ENCODE measurements at places on chromosomes 12 and 14.
A peak's percentile ranks its signal among the peaks of the same experiment; 100 is the strongest.

GRCh38 chr12:131445184-131445774 lies 265.6 kb upstream of the SFSWAP start:
- DNase-seq, result no peak

GRCh38 chr12:128513331-128513730 lies 246.4 kb downstream of the TMEM132C start:
- DNase-seq, result no peak

GRCh38 chr12:1930803-1931597 lies 12.5 kb upstream of the CACNA2D4 start:
- no peak for DNase-seq

GRCh38 chr12:124630791-124631313 lies 63.4 kb upstream of the NCOR2 start:
- no peak for DNase-seq

DNA sequence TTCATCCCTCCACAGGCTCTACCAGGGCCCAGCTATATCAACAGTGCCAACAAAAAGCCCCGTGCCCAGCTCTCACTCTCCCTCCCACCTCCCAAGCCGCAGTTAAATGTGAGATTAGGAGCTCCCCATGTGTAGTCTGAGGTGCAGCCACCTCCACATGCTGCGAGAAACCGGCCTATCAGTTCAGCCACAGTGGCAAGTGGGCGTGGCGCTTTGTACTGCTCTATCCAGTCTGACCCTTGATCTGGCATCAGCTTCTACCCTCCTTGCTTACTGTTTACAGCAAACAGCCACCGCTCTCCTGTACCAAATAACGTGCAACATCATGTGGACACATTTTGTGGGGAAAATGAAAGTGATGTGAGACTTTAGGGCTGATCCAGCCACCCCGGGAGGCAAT lies 1.7 kb downstream of the PLEK2 start:
- no peak for DNase-seq

DNA sequence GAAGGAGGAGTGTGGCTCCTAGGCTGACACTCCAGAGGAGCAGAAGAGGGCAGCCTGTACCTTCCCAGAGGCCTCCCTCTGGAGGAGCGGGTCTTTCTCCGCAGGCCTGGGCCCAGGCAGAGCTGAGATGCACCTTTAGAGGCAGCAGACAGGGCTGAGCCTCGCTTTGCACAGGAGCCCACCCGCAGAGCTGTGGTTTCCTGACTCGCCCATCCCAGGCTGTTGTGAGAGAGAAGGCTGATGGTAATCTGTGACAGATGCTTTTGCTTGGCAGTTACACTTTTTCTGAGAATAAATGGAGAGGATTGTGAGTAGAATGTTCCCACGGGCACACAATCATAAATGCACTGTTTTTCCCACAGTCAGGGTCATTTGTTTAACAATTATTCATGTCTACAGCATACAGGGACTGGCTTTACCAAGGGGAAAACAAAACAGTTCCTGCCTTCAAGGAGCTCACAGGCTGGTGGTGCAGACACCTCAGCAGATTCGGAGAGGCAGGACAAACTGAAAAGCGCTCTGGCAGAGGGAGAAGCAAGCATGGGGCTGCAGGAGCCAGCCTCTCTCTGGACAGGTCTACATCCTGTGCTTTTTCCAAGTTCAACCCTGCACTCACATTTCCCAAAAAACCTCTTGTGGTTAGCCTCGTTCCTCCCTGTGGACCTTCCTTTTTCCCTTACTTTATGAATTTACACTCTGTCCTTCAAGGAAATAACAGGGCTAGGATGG lies 13.9 kb downstream of the EVL start:
- no peak for DNase-seq

DNA sequence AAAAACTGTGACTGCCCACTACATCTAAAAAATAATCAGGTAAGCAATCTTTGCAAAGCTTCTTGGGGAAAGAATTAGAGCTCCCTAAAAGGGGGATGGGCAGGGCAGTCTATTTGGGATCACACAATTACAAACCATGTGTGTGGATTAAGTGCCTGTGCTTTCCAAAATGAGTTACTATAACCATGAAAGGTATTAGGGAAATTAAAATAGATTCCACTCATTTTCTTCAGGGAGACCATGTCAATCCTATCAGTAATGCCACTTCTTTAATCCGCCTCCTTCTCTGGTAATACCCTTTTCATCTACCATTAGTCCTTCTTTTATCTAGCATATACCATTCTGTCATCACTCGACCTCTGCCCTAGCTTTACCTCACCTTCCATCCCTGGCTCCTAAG lies 53.7 kb downstream of the PAWR start:
- no peak for DNase-seq

GRCh38 chr12:92992041-92992440 lies 62.9 kb upstream of the EEA1 start:
- DNase-seq, result no peak

GRCh38 chr12:28987538-28988324 lies 161.3 kb upstream of the FAR2 start:
- no peak for DNase-seq

DNA sequence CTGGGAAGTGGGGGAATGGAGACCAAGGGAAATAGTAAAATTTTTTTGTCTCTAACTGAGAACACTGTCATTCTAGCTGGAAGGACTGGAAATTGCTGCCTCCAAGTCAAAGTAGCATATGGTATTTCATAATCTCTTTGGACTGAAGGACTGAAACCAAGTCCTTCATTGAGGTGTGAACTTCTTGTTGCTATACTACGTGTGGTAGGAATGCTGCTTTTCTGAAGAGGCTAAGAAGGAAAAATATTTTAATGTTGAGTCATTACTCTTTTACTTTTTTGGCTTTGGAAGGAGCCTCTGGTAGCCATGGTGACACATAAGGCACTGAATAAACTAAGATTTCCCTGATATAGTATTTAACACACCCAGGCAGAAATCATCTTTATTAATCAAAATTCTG lies 465.4 kb downstream of the NPAS3 start:
- no peak for DNase-seq

GRCh38 chr12:124028555-124028925 lies 55.5 kb downstream of the ZNF664 start:
- DNase-seq, result no peak

DNA sequence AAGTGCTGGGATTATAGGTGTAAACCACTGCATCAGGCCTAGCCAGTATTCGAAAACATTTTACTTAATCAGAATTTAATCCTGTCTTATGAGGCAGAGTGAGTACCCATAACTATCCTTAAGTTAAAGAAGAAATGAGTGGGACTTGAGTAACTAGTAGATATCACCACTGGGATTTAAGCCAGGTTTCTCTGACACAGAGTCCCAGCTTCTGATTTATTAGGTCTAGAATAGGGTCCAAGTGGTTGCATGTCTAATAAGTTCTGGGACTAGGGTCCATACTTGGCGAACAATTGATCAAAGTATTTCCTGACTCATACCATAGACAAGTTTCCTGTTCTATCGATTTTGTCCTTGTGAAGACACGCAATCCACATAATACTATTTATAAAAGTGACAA lies 18.9 kb downstream of the PTPRB start:
- DNase-seq, result no peak

- no peak for DNase-seq
Observed at GRCh38 chr12:95207407-95207806, 9.9 kb downstream of the FGD6 start.

- DNase-seq, result no peak
Observed at GRCh38 chr12:120488057-120488640, 7.8 kb upstream of the DYNLL1 start.

DNA sequence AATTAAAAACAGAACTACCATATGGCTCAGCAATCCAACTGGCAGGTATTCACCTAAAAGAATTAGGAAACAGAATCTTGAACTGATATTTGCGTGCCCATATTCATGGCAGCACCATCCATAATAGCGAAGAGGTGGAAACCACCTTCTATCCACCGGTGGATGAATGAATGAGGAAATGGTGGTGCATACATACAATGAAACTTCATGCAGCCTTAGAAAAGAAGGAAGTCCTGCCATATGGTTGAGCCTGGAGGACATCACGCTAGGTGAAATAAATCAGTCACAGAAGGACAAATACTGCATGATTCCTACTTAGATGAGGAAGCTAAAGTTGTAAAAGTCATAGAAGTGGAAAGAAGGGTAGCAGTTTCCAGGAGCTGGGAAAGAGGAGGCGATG lies 6.6 kb downstream of the TCL1A start:
- DNase-seq, result no peak

DNA sequence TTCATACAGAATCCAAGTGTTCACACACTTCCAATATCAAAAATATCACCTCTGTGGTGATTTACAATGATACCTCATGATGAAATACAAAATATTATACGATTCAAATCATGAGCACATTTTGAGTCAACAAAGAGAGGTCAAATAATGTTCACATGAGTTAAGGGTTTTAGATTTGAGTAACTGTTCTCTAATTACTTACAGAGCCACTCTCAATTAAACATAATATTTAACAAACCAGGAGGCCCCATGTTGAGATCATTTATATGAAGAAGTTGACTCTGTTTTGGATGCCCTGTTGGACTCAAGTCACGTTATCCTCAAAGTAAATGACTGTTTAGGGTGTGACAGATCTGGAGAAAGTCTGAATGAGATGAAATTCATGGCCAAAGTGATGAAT lies 53.5 kb downstream of the NUAK1 start:
- no peak for DNase-seq

GRCh38 chr14:21860172-21860571 lies 186.6 kb upstream of the OR4E1 start:
- no peak for DNase-seq

DNA sequence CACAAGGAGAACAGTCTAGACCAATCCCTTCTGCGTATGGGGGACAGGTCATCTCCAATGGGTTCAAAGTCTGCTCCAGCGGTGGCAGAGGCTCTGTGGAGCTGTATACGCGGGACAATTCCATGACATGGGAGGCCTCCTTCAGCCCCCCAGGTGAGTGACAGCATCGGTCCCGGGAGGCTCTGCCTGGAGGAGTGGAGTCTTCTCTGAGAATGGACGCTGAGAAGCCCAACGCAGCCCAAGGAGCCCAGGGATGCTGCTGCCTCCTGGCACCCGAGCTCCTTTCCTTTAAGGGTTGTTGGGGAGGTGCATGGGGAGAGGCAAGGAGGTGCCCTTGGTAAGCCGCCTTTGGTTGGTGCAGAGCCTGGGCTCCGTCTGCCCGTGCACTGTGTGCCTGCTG lies 28.2 kb downstream of the ADGRD1 start:
- no peak for DNase-seq

GRCh38 chr14:102927878-102928411 lies 5.5 kb downstream of the AMN start:
- no peak for DNase-seq

GRCh38 chr12:120678572-120678971 lies 8.4 kb upstream of the MLEC start:
- no peak for DNase-seq

- no peak for DNase-seq
Observed at GRCh38 chr12:62976110-62976662, 41.2 kb upstream of the PPM1H start.

GRCh38 chr12:95495433-95495832 lies 21.5 kb downstream of the METAP2 start:
- no peak for DNase-seq

- DNase-seq, result no peak
Observed at GRCh38 chr14:61549425-61549824, 145.9 kb upstream of the HIF1A start.

GRCh38 chr14:65850429-65851135 lies 438.1 kb downstream of the FUT8 start:
- DNase-seq, result peak; percentile 67

DNA sequence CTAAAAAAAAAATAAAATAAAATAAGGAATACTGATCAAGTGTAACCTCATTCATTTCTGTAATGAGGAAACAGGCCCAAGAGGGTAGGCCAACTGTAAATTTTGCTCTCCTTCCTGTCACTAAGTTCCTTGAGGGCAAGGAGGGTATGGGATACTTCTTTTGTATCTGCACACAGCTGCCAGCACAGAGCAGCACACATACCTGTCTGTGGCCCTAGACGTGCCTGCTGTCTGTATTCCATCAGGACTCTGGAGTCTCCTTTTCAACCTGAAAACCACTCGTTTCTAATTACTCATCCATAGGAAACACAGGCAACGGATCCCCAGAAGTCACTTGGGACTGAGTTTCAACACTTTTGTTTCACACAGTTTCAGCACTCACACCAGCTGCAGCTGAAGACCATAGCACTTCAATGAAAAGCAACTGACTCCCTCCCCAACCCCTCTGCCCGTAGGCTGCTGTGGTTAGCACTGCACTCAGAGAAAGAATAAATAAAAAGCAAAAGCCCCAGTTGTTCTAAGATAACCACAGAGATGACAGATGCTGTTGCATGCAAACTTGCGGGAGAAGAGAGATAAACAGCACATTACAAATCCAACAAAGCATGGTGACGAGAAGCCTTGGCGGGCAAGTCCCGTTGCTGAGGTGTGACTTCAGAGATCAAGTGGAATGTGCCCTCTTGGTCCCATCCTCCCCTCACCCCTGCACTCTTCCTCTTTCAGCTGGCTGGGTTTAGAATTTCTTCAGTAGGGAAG lies 24.9 kb downstream of the CRACR2A start:
- DNase-seq, result no peak

- DNase-seq, result no peak
Observed at GRCh38 chr12:100715976-100716944, 78.3 kb upstream of the ANO4 start.

DNA sequence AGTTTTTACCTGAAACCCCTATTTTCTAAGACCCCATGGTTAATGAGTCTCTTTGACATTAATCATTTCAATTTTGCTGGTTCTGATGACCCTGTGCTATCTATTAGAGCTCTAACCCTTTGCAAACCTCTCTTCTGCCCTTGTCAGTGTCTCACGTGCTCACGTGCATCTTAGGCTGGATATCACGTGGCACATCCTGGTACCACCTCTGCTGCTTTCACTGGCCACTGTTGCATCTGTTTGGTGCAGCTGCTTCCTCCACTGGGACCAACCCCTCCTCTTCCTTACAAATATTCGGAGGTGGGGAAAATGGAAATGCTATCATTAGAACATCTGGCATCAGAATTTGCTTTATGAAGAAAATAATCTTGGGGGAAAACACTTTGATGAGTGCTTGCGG lies 119.6 kb downstream of the CRADD start:
- DNase-seq, result no peak

GRCh38 chr14:45201905-45202304 lies 51.1 kb downstream of the MIS18BP1 start:
- DNase-seq, result no peak

GRCh38 chr12:52070185-52070925 lies 577 bp downstream of the ATG101 start:
- DNase-seq, result no peak

- no peak for DNase-seq
Observed at GRCh38 chr14:104546591-104547309, 32.8 kb upstream of the C14orf180 start.

DNA sequence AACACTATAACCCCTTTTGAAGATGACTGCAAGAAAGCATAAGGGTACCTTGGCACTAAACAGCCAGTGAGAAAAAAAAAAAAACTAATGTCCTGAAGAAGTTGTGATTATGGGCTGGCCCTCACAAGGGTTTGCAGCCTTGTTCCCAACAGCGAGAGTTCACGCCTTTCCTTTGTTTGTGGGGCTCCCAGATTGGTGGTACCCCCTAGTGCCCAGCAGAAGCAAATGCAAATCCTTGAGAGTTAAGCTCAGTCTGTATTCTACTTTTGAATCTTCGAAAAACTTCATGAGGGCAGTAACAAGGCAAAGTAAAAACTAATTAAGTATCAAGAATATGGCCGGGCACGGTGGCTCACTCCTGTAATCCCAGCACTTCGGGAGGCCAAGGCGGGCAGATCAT lies 238.9 kb upstream of the LMO3 start:
- DNase-seq, result no peak

- DNase-seq, result no peak
Observed at GRCh38 chr12:3671330-3672112, 81.4 kb downstream of the CRACR2A start.

All from NCI-H2081 (cell line).